ENCODE measurements at places on chromosomes 12 and 14.

GRCh38 chr14:25069879-25070278 lies 19.9 kb upstream of the STXBP6 start:
- DNase-seq: no peak

DNA sequence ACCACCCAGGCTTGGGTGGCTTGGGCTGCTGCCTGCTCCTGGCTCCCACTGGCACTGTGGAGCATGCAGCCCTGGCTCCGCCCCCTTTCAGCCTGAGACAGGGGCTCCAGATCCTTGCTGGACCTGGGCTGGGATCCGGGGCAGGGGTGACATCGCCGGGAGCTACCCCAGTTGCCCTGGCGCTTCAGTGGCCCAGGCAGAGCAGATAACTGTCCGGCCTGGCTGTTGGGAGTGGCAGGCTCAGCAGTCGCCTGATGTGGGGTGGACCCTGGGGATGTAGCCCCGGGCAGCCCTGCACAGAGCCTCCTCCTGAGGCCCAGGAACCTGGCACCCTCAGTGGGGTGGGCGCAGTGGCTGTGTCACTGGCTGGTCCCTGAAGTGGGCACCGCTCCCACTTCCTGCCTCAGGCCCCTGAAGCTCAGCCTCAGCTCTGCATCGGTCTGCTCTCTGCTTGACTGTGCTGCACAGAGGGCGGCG lies 57.9 kb downstream of the FUT8 start:
- DNase-seq: no peak

DNA sequence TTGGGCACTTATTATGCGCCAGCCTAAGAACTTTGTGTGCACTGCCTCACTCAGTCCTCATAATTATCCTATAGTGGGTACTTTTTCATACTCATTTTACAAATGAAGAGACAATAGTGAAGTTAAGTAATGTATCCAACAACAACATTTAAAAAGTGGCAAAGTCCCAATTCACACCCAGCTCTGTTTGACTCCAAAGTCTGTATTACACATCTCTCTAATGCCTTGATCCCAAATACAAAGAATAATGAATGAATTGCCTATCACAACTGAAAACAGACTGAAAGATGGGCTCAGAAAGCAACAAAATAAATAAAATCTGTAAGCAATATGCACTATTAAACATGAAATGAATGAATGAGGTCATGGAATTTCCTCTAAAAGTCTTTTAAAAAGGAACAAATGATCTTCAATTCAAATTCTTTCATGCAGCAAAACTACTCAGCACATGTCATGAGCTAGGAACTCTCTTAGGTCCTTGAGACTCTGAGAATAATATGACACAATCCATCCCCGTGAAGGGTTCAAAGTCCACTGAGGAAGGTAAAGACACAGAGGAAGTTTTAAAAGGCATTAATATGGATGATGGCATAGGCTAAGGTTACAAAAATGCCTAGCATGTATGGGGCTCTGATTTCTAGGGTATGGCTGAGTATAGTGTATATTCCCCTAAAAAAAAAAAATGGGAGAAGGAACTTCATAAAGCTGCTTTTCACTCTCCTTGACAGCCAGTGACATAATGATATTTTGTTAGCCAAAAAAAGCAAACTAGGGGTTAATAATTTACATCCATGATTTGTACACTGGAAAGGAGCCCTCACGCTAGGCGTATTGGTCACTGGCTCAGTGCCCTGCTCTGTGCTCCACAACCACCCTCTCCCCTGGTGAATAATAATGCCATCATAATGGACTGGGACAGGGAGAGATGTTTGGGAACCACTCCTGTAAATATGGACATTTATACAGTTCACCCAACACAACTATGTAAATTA lies 103.4 kb downstream of the SLC2A13 start:
- no peak for DNase-seq

- DNase-seq: no peak
These were observed 20.0 kb upstream of the HELB start for GRCh38 chr12:66282244-66282643.

GRCh38 chr12:112130441-112130998 lies 5.2 kb downstream of the TRAFD1 start:
- DNase-seq: peak; percentile 79

DNA sequence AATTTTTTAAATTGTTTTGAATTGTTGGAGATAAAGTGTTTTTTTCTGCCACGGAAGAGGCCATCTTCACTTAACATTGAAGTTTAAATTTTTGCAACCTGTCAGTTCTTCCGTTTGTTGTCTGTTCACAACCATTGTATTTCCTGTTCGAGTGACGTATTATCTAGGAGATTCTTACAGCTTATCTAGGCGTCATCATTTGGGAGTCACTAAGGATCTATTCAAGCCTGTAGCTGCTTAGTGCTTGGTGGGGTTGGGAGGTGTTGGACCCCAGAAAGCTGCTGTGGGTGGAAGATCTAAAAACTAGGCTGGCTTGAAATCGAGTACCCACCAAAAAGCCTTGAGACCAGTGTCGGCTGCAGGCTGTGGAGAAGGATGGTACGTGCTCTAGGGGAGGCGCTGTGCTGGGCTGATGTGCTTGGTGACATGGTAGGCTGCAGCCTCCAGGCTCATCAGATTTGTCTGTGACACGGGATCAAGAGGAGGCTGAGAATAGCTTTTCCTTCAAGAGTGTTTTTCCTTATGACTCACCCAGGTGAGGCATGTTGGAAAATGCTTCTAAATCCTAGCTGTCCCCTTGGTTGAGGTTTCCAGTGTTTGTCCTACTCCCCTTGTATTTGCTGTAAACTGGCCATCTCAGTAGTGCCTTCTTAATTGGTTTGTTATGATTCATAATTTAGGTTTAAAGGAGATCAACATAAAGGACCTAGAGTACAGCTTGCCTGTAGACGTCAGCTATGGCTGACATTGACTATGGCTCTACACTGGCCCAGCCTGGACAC lies 57.8 kb downstream of the ATG14 start:
- peak; percentile 52 for DNase-seq

- no peak for DNase-seq
These were observed 3.5 kb upstream of the ANKRD52 start for GRCh38 chr12:56261503-56262232.

DNA sequence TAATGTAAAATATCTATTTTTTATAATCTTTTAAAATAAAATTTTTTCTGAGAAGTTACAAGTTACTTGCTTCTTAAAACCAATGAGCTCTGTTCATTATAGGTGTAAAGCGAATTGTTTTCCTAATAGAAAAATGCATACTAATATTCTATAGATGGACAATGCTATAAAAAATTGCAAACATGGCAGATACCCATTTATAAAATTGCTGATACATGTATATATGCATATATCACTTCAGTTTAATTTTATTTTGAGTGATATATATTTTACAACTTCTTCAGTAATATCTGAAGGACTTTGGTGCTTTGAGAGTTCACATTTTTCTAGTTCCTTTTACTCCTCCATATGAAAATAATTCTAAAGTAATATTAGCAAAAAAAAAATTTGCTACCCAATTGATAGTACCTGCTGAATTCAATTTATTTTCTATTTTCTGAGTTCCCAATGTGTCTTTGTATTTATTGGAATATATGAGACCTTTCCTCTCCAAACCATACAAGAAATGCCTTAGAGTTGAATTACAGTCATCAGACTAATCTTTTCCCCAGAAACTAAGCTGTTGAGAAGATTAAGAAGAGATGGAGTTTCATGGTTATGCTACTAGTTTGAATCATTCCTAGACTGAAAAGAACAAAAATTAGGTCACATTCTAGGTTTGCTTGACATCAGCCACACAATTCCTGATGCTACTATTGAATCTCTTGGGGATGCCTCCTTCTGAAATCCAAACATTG lies 1937.5 kb upstream of the SEL1L start:
- no peak for DNase-seq

DNA sequence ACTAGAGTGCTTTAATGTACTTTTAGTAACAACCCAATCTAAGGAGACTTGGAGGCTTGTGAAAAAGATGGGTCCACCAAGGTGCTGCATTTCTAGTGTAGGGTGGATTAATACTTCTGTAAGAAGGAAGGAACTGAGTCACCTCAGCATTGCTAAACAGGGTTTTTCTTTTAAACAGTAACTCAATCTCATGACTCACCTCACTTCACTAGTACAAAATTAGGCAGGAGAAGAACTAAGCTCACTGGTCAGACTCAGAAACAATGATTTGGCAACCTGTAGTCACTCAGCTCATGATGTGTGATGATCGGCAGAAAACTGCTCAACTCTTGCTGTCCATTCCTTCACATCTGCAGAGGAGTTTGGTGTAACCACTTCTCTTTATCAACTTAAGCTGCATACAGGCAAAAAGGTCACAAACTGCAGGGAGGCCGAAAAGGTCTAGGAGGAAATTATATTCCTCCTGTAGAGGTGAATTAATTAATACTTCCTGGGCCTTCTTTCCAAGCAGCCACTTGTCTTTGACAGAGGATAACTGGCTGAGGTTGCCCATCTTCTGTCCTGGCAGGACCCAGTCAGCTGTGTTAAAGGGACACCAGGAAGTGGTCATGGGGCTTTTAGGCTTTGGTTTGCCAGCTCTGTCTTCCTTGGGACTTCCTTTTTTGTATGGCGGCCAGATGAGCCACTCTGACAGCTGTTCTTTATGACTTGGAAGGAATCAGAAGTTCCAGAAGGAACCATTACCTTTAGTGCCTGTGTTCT lies 466.9 kb downstream of the FUT8 start:
- no peak for DNase-seq

GRCh38 chr14:50425816-50426215 lies 29.1 kb upstream of the CDKL1 start:
- no peak for DNase-seq

GRCh38 chr12:29455087-29455486 lies 42.4 kb downstream of the OVCH1 start:
- DNase-seq: no peak

DNA sequence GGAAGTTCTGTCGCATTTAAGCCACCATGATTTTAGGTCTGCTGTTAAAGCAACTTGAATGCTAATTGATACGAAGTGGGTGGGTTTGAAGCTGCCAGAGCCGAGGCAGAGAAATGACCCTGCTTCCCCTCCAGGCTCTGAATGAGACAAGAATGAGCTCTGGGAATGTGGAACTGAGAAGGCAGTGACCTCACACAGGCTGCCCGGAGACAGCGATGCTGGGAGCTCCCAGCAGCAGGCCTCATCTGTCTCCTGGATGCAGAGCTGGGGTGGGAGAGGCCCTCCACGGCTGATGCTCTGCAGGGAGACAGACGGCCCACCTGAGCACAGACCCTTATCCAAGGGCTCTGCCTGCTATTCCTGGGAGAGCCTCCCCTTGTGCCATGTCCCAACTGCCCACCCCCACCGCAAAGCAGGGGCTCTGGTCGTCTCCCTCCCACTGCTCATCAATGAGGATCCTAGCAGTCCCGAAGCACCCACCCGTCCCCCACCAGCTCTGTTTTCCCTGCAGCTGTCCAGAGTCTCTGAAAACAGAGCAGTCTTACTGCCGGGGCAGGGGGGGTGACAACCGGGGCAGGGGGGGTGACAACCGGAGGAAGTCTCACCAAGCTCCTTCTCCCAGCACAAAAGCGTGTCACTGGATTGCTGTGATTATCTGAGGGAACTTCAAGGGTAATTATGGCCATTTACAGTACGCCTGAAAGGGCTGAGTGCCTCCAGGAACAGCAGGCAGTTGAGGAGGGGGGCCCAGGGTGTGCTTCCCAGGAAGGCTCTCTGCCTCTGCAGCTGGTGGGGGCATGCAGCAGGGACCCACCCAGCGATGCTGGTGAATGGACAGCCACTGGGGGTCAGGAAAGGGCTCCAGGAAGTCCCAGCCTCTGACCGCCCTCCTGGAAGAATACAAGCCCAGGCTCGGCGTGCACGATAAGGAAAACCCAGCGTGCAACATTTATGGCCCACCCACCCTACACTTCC lies 67.8 kb downstream of the CHGA start:
- DNase-seq: no peak

DNA sequence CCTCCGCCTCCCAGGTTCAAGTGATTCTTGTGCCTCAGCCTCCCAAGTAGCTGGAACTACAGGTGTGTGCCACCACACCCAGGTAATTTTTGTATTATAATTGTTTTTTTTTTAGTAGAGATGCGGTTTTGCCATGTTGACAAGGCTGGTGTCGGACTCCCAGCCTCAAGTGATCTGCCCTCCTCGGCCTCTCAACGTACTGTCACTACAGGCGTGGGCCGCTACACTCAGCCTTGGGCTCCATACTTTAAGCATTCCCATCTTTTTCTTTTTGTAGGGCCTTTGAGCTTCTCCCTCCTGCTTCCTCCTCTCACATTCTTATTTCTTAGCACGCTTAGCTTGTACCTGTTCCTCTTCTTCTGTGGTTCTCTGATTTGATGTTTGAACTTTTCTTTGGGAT lies 62.8 kb downstream of the SERPINA3 start:
- no peak for DNase-seq

DNA sequence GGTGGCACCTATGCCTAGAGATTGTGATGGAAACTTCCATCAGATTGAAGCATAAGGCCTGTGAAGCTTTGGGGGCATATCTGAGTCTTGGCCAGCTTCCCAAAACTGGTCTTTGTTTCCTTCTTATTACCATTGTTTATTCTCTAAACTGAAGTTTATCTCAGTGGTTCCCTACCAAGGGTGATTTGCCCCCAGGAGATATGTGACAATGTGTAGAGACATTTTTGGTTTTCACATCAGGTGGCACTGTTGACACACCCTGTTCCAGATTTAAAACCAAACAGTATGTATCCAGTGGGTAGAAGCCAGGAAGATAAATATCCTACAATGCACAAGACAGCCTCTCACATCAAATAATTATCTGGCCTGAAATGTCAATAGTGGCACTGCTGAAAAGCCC lies 22.1 kb downstream of the RASSF9 start:
- no peak for DNase-seq

GRCh38 chr12:101670007-101670671 lies 27.3 kb upstream of the CHPT1 start:
- DNase-seq: peak; percentile 68

- DNase-seq: no peak
These were observed 250.2 kb upstream of the RTL1 start for GRCh38 chr14:101153691-101154090.

DNA sequence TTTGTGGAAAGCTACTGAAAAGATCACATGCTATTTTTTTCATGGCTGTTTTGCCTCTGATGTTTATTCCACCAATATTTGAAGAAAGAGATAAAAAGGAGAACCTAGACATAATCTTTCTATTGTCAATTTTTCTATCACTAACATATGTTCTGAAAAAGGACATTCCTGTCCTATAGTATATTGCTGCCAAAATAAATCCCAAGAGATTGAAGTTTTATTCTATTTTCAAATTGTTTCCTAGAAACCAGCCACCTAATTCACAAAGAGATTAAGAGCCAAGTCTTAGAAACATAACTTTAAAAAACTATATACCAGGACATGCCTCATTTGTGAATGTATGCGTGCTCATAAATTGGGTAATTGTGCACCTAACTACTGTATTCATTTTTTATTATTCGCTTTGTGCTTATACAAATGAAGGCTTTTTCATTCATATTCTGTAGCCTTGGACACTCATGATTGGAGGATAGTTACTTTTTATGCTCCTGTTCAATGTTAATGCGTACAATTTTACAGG lies 200.7 kb downstream of the FUT8 start:
- no peak for DNase-seq

DNA sequence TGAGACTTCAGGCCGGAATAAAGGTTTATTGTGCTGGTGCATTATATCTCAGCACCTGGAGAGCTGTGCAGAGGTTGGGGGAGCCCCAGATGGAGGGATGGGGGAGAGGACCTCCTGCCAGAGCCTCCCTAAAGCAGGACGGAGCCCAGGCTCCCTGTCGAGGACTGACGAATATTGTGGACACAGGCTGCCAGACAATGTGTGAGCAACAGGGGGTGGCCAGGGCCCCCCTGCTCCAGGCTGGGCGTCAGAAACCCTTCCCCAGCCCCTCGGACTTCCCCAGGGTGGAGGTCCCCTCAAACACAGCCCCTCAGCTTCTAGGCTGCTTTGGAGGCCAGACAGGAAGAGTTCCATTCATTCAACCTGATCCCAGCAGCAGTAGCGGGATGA lies 8.0 kb downstream of the TMEM119 start:
- no peak for DNase-seq

GRCh38 chr12:99513066-99513465 lies 134.5 kb upstream of the GARIN6 start:
- DNase-seq: no peak

Data from CD4-positive, alpha-beta T cell treated with Interleukin-17A for 1 hour (primary cell).